Stimulated activated CD4-positive, alpha-beta T cell treated with anti-CD3 and anti-CD28 coated beads, Interleukin-4, amount 100 ng/mL, for 48 hours (primary cell): ENCODE measurements at places on chromosomes 12 and 14.

GRCh38 chr14:49962621-49963020 lies 69.7 kb downstream of the ARF6 start:
- peak; percentile 60 for DNase-seq

DNA sequence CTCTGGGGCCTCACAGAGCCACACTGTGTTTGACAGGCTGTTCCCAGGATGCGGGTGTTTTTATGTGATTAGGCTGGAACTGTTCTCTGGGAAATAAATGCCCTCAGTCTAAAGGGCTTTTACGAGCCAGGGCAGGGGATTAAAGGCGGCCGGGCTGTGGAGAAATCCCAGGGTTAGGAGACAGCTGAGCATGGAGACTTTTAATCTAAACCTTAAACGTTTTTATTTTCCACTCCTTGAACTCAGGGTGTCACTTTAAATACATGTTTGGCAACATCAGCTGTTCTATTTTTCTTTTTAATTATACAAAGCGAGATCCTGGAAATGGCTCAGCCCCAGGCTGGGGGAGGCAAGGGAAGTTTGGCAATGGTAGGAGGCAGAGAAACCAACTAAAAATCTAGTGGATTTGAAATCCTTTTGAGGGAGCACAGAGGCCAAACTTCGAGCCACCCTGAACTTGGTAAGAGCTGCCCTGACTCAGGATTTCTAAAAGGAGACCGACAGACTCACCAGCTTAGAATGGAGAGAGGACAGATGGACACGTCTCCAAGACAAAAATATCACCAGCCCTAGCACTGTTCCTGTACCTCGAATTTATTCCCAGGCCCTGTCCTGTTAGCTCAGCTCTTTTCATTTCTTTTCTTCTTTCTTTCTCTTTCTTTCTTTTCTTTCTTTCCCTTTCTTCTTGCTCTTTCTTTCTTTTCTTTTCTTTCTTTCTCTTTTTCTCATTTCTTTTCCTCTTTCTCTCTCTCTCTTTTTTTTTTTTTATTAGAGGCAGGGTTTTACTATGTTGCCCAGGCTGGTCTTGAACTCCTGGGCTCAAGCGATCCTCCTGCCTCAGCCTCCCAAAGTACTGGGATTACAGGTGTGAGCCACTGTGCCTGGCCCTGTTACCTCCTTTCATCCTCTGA lies 15.8 kb upstream of the ORAI1 start:
- DNase-seq: no peak

- DNase-seq: no peak
These were observed 13.3 kb upstream of the ANAPC5 start for GRCh38 chr12:121365416-121366062.

- DNase-seq: no peak
These were observed 194.7 kb upstream of the FAR2 start for GRCh38 chr12:28954333-28954732.

DNA sequence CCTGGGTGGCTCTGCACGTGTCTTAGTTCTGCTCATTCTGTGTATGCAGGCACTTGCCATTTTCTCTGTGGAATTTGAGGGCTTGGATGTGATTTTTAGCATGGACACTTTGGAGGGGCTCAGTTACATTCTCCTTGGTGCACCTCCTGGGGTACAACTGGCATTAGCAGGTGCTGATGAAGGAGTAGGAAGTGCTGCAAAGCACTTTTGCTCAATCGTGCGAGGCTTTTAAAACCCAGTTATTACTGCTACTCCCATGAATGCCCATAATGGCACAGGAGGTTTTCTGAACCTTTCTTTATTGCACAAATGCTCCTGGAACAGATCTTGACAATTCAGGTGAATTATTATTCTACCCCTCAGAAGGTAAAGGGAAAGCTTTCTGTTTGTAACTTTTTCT lies 78.7 kb downstream of the SLC25A47 start:
- DNase-seq: no peak

DNA sequence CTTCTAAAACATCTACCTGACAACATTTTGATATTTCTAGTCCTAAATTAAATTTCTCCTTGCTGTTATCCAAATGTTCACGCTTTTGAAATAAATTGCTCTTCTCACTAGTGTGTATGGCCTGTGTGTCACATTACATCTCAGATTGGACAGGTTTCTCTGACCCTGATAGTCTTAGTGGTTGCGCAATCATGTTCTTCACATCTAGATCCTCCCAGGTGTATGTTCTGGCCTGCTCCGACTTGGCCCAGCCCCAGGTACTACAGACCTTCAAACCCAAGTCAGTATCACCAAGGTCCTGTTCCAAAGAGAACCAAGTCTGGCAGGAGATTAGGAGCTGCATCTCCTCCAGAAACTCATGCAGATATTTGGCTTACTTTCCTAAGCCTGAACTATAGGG lies 209.5 kb downstream of the ASCL1 start:
- no peak for DNase-seq

- no peak for DNase-seq
These were observed 27.8 kb downstream of the SMCO2 start for GRCh38 chr12:27474344-27474743.

GRCh38 chr12:50676756-50677155 lies 87.1 kb upstream of the ATF1 start:
- DNase-seq: no peak

- DNase-seq: no peak
These were observed 17.5 kb upstream of the ERGIC2 start for GRCh38 chr12:29398495-29398894.

- DNase-seq: no peak
These were observed 151.6 kb downstream of the CALM1 start for GRCh38 chr14:90548455-90548854.
